Endothelial cell (in vitro differentiated cells): ENCODE measurements at places on chromosomes 4 and X.

- no peak for DNase-seq
These were observed 42.4 kb upstream of the AGA start for GRCh38 chr4:177484613-177485021.

- no peak for DNase-seq
These were observed 23.3 kb upstream of the ANXA5 start for GRCh38 chr4:121720109-121720508.

GRCh38 chrX:114970806-114971205 lies 46.6 kb downstream of the IL13RA2 start:
- DNase-seq = no peak

- DNase-seq = no peak
These were observed 67.1 kb downstream of the PGRMC2 start for GRCh38 chr4:128220286-128221235.

DNA sequence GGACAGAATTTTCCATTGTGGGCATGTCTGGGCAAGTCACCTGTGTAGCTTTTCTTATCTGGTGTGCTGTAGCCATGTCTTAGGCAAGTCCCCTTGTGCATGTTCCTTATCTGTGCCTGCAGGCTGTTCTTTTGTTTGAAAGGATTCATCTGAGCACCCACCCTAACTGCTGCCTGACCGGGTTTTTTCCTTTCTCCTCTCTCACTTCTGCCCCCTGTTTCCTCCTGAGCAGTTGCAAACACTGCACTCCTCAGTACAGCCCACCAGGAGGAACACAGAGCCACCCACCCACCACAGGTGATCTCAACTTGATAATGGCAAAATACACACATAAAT lies 29.2 kb upstream of the IL9R start:
- DNase-seq = no peak

- no peak for DNase-seq
These were observed 4.3 kb downstream of the ASB11 start for GRCh38 chrX:15311119-15311518.

DNA sequence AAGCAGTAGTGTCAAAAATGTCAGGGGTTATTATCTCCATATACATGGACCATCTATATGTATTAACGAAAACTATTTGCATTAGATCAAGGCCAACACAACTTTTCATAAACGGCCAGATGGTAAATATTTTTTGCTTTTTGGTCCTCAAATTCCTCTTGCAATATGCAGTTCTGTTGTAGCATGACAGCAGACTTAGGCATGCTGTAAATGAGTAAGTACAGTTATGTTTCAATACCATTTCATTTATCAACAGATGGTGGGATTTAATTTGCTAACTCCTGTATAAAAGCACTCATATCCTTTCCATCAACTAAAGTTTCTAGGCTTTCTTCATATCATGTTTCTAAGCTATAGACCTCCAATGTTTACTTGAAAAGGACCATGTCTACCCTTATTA lies 208.1 kb downstream of the ANKRD50 start:
- no peak for DNase-seq

- no peak for DNase-seq
These were observed 30.6 kb upstream of the ETNPPL start for GRCh38 chr4:108793415-108793814.

DNA sequence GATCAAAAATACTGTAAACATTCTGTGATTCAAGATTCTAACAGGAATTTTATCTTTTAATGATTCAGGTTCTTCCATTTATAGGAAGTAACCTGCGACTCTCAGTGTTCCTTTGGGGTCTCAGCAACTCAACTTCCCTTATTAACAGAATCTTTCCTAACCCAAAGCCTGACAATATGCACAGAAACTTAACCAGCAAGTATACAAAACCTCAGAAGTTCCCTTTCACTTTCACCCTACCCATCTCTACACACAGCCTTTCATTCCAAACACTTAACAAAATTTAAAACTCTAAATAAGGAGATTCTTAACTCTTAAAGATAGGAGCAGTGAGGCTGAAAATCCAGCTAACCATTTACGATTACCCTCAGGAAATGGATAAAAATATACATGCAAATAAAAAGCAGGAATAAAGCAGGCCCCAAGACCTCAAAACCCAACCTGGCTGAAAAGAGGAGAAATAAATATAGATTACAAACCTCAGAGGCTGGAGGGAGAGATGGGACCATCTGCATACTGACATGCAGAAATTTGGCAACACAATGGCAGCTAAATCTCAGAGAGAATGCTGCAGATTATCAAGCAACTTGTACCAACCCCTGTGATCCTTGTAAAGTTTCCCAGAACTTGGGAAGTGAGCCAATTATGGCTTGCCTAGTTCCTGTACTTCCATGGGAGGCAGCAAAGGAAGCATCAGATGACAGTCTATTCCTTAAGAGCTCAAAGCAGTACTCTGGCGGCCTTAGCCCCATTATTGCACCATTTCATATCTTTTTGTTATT lies 101.0 kb downstream of the ATP11C start:
- no peak for DNase-seq

DNA sequence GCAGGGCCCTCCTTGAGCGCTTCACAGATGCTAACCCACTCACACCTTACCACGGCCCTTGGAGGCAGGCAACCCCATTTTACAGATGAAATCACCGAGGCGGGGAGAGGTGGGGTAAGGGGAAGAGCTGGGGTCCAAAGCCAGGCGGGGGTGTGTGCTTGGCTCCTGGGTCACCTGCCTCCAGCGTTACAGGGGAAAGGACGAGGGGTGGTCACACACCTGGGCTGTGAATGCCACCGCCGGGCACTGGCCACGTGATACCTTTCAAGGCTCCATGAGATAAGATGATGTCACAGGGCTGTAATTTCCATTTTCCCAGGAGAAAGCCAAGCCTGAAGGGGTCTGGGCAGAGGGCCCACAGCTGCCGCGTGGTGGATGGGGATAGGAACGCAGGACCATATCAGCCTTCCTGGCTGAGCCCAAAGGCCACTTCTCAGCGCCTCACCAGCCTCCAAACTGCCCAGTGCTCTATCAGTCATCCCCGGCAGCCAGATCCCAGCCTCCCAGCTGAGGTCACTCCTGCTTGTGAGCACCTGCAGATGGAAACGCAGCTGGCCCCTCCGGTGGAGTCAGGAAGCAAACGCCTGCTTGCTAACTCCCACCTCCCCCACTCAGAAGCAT lies 62.4 kb upstream of the CRMP1 start:
- DNase-seq = no peak

GRCh38 chr4:76981644-76982043 lies 32.1 kb downstream of the SEPTIN11 start:
- no peak for DNase-seq

DNA sequence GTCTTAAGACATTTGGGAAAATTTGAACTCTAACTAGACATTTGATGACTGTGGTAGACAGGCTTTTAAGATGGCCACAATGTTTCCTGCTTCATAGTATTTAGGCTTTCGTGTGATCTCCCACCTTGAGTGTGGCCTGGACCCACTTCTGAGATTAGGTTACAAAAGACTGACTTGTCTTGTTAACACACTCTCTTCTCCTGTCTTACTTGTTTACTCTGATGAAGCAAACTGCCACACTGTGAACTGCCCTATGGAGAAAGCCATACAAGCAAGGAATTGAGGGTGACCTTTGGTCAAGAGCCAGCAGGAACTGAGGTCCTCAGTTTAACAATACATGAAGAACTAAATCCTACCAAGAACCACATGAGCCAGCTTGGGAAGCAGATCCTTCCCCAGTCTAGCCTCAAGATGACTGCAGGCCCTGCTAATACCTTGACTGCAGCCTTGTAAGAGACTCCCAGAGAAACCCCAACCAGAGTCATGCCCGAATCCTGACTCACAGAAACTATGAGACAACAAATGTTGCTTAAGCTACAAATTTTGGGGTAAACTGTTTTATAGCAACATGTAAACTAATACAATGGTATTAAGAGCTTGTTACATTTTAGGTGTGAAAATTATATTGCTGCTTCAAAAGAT lies 20.3 kb downstream of the UBA6 start:
- no peak for DNase-seq

GRCh38 chr4:87506974-87507701 lies 22.0 kb downstream of the SPARCL1 start:
- DNase-seq = no peak

- no peak for DNase-seq
These were observed 103.9 kb downstream of the SYTL5 start for GRCh38 chrX:38110231-38110630.

- DNase-seq = no peak
These were observed 48.2 kb downstream of the CLDN34 start for GRCh38 chrX:10015355-10015722.

DNA sequence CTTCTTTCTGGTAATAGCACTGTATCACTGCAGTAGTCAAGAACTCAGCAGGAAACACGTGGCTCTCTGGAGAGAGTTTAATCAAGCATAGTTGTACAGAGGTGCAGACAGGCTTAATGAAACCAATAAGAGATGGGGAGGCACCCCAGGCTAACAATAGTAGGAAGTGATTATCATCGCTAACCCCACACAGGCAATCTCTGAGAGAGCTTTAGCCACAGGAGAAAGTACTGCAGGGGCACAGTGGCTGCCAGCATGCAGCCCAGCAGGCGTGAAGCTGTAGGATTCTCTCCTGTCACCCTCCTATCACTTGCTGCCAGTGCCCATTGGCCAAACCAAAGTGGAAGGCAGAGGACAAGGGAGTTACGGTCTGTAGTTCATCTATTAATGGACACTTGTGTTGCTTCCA lies 450.0 kb upstream of the RASGEF1B start:
- DNase-seq = no peak

DNA sequence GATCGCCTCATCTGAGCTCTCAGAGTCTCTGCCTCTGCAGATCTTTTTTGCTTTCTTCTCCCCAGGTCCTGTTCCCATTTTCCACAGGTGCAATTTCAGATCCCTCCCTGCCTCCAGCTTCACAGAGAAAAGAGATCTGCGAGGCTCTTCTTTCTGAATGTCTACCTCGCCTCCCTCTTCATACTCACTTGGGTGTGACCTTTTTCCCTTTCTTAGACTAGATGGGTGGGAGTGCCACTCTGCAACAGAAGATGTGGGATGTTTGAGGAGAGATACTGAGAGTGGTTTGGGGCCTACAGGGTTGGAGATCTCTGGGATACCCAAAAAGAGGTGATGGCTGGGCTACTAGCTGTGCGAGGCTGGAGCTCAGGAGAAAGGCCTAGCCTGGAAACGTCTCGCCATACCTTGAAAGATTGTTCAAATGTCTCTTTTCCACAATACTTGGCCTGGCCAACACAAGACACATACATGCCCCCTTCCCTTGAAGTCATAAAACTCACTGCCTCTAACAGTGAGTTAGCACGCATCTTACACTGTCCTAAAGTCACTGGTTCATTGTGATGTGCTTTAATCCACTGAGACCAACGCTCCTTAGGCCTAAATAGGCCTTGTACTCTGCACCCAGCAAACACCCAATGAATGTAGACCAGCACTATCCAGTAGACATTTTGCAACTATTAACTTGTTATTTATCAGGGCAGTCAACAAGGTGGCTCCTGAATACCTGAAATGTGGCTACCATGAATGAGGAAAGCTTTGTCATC lies 33.6 kb downstream of the IRF2 start:
- DNase-seq = no peak

- DNase-seq = no peak
These were observed 39.7 kb upstream of the VCX3B start for GRCh38 chrX:8424912-8425311.

- DNase-seq = no peak
These were observed 1330.6 kb upstream of the ADGRL3 start for GRCh38 chr4:59869559-59869958.

- DNase-seq = no peak
These were observed 92.5 kb downstream of the FNIP2 start for GRCh38 chr4:158861281-158861680.

DNA sequence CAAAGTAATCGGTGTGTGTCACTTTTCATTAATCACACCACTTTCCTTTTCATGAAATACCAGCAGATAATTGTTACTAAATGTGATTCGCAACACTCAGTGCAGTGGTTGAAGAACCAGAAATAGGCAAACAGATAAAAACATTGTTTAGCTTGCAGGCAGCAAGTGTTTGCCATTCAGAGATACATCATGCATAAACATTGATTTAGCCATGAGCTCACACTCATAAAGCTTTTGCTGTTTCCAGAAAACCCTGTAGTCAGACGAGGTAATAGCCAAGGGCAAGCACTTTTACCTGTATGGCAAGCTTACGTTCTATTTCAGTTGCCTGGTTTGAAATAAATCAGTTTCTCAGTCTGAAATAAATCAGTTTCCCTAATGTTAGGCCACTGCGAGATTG lies 542.0 kb upstream of the TENM3 start:
- no peak for DNase-seq

GRCh38 chrX:31546126-31546525 lies 474.3 kb upstream of the FTHL17 start:
- no peak for DNase-seq

GRCh38 chr4:108570993-108571569 lies 49.3 kb upstream of the RPL34 start:
- no peak for DNase-seq

DNA sequence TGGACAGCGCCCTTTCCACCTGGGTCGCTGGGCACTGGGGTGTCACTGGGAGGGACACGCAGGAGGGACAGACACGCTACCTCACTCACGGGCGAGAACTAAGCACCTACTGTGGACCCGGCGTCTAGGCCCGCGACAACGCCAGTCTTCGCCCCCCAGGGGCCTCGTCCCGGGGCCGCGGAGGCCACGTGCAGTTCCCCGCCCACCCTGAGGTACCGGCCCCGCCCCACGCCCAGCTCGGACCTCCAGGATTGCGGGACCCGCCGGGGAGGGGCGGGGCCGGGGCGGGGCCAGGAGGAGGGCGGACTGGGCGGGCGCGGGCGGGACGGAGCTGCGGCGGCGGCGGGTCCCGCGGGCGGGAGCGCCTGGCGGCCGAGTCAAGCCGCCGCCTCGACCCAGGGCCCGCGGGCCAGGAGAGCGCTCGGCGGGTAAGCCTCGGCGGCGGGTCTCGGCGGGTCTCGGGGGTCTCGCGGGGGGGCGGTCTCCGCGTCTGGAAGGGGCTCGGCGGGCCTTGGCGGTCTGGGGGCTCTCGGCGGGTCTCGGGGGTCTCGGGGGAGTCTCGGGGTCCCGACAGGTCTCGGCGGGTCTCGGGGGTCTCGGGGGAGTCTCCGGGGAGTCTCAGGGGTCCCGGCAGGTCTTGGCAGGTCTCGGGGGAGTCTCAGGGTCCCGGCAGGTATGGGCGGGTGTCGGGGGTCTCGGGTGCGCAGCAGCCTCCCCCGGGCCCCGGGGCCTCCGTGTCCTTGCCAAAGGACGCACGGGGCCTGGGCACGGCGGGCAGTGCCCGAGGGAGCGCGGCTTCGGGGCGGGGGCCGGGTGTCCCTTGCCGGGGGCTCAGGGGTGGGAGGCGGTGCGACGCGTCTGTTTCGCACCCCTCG lies at the start of gene SH3BP2:
SH3BP2 (plus strand) TSS at position 375 of the 875 bp plus-strand sequence. CDS start 27,533 bp downstream, outside the sequence.
- peak; percentile 71 for DNase-seq

DNA sequence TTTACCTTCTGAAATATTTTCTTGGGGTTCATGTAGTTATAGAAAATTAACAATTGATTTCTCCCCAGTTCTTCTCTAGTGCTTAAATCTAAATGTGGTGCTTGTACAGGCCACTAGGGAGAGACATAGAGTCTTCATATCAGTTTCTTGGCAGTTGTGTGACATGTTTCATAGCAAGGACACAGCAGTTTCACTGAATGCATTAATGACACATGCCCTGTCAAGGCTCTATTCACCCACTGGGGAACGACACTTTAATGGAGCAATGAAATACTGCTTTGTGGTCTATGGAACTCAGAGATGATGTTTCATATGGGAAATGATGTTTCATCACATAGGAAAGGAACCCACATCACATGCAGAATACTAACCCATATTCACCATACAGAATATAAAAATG lies 2.8 kb downstream of the VEGFC start:
- DNase-seq = peak; percentile 6

- DNase-seq = peak; percentile 2
These were observed 105.7 kb upstream of the PTCHD1 start for GRCh38 chrX:23228950-23229448.

- no peak for DNase-seq
These were observed 129.5 kb downstream of the TSPAN5 start for GRCh38 chr4:98528882-98529281.
